ENCODE measurements at places on chromosomes 2 and 18.

- DNase-seq = peak; percentile 12
Measured at GRCh38 chr18:53261241-53261640, 921.2 kb downstream of the DCC start.

GRCh38 chr2:238939074-238939473, 91.2 kb downstream of the TWIST2 start:
- DNase-seq = peak; percentile 41

DNA sequence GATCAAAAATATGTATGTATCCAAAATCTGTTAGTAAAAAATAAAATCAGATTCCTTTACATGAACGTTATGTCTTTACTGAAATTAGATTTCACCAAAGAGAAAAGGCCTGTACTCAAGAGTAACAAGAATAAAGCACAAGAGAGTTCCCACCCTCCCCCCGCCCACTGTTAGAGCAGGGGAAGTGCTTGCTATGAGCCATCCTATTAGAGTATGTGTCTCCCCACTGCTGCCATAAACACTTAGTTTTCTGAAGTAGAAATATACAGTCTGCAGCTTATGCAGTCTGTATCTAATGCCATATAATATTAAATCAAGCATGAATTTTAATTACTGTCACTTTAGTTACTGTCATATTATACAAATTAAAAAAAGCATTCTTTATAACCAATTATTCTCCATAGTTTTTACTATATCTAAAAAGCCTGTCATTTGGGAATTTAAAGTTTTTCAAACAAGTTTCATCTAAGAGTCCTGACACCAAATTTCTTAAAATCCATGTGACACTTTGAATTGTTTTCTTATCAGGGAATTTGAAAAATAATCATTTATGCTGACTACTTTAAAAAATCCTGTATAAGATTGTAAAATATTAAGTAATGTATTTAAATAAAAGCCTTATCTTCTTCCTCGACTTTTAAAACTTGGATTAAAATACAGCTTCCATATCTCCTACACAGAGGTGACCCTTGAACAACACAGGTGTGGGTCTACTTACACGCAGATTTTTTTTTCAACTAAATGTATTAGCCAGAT, 51.8 kb upstream of the GPR75 start:
- DNase-seq = no peak

DNA sequence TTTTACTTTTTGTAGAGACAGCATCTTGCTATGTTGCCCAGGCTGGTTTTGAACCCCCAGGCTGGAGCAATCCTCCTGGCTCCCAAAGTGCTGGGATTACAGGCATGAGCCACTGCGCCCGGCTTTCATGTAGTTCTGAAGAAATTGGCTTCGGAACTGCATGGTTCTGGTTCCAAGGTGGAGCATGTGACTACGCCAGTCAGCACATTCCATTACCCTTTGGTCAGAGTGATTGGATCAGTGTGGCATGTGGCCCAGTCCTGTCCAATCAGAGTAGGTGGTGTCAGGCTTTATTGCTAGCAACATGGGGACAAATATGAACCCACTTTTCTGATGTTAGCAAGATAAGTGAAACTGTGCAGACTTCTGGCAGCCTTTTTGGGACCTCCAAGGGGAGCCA, 16.3 kb upstream of the ATOH8 start:
- peak; percentile 50 for DNase-seq

GRCh38 chr18:39909706-39910105, 2045.3 kb upstream of the PIK3C3 start:
- DNase-seq = no peak

- no peak for DNase-seq
Measured at GRCh38 chr2:237833546-237833945, 25.9 kb upstream of the RAMP1 start.

- DNase-seq = no peak
Measured at GRCh38 chr2:67272195-67272594, 124.9 kb upstream of the ETAA1 start.

- DNase-seq = peak; percentile 71
Measured at GRCh38 chr2:77161009-77161408, 361.2 kb downstream of the LRRTM4 start.

DNA sequence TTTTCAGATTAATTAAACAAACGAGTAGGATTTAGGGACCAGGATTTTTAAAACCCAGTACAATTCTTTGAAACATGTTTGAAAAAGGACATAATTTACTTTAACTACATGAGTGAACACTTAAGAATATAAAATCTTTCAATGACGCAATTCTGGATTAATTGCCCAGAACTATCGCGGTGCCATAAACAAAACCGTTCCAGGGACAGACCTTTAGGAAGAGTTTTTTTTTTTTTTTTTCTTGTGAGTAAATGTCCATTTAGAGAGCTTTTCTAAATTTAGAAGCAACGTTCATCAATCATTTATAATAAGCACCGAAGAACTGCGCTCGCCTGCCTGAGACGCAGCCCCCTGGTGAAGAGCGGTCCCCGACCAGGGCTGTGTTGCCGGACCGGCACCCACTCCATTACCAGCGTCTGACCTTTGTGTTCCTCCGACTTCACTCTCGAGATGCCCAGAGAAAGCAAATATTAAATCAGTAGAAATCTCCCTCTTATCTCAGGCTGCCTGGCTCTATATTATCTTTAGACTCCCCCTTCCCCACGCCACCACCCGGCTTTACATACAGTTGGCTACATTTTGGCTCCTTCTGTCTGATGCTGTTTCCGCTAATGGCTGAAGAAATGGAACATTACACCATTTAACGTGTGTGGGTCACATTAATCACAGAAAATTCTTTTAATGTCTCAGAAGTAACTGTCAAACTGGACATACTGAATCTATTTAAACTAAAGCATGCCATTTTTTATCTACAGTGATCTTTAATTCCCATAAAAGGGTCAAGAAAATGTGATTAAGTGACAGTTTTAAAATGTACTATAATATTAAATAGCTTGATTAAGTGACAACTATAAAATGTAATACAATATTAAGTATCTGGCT, 364.0 kb upstream of the MEIS1 start:
- DNase-seq = no peak

DNA sequence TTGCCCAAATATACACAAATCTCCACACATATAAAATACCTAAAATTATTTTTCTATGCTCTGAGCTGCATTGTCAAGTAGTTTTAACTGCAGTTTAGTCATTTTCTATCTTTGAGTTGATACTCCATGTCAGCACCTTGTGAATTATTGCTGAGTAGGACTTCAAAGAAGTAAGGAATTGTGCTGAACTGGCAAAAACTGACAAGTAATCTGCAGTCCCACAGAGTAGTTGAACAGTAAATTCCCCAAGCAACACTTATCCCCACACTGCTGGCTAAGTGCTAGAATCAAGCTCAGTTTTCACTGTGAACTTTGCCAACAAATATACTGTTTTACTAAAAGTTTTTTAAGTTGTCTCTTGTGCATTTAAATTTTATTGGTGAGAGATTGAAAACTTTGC, 141.8 kb upstream of the ST6GAL2 start:
- DNase-seq = no peak

DNA sequence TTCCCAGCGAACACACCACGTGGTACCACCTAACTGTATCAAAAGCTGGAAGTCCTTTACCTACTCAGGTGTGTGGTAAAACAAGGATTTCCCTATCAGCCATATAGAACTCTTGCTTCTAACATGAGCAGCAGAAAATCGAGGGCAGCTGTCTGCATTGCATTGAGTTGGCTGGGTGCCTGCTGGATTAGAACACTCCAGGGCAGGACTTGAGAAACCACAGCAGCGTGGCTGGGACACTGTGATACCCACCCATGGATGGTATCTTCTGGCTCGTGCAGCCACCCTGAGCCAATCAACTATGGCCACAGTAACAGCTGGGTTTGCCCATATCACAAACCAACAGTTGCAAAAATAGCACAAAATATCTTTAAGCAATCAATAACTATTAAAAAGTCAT, 188.3 kb downstream of the FBXO15 start:
- DNase-seq = peak; percentile 9

GRCh38 chr2:45771261-45771660, 119.8 kb downstream of the PRKCE start:
- DNase-seq = no peak

All from MCF 10A (cell line).